ENCODE measurements at places on chromosomes 5 and 9.
A peak's percentile ranks its signal among the peaks of the same experiment; 100 is the strongest.

DNA sequence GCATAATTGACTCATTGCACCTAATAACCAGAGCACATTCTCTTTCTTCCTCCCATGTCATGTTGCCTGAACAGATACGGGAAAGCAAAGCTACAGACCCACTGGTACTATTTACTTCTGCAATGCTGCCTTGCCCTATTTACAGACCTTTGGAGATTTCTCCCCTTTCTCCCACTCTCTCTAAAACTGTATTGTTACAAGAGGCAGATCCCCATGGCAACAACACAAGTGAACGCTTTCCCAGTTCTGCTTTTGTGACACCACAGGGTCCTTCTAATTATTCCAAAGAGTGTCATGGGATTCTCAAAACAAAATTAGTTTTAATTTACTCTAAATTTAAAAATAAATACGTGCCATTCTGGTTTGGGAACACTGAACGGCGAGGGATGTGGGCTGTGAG lies 104.7 kb downstream of the KCTD16 start:
- no peak for DNase-seq

- no peak for DNase-seq
Measured at GRCh38 chr9:137670391-137671195, 51.8 kb downstream of the EHMT1 start.

DNA sequence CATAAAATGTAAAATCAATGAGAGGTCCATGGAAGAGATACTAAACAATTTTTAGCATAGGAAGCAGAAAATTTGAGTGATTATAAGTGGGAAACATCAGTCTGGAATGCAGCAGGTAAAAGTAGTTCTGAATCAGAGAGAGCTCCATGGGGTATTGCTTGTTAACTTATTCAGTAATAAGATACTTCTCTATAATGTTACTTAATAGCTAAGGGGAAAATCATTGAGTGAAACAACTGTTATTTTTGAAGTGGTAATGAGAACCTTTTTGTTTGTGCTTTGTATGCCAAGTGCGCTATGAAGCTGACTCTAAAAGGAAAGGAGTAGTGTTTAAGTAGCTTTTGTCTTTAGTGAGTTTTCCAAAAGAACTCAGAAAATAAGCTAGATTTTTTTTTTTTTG lies 95.2 kb downstream of the ERBIN start:
- no peak for DNase-seq

DNA sequence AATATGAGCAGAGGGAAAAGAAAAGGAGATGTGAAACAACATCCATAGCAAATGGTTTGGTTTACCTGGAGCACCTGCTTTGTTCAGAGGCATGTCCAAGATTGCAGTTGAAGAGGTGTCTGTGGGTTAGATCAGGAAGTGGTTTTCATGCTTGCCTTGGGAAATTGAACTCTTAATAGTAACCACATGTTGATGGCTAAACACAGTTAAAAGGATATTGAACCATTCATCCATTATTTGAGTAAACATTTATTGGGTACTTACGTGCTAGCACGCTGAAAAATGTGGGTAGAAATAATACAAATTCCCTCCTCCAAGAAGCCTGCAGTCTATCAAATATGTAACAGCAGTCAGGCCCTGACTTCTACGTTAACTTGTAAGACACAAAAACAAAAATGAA lies 235.7 kb upstream of the TNC start:
- DNase-seq: peak; percentile 16

- no peak for DNase-seq
Measured at GRCh38 chr9:3569529-3569928, 43.7 kb upstream of the RFX3 start.

DNA sequence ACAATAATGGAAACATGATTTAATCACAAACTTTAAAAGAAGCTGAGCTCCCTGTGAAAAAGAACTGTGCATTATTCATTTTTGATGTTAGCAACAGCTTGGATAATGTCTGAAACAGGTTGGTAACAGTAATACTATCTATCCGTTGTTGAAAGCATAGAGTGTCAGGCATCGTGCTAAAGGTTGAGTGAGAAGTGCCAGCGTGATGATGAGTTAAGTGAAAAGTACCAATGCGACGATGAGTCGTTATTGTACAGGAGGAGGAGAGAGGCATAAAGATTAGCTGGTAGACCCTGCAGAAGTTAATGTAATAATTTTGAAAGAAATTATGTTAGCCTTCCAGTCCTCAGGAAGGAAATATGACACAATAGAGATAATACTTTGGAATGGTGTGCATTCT lies 593.6 kb downstream of the MAT2B start:
- no peak for DNase-seq

- no peak for DNase-seq
Measured at GRCh38 chr5:141729387-141730006, 47.5 kb upstream of the ARAP3 start.

DNA sequence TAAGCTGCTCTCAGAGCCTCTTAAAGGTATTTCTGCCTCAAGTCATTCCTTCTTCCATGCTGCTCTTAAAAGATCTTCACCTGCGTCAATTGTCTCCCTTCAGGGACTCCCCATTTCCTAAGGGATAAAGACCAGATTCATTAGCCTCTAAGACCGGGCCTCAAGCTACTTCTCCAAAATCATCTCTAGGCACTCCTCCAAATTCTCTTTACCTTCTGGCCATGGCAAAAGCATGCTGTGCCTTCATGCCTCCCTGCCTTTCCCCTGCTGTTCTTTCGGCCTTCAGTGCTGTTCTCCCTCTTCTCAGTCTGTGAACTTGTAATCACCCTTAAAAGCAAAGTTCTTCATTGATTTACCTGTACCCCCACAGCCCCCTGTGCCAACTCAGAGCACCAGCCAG lies 4.4 kb downstream of the TMOD1 start:
- DNase-seq: no peak

GRCh38 chr5:116032094-116032517 lies at the start of gene ARL14EPL:
TSS of gene ARL14EPL (plus strand) at chr5:116032472. CDS start at chr5:116051466, 18,994 bp downstream.
- DNase-seq: peak; percentile 81

- DNase-seq: peak; percentile 67
Measured at GRCh38 chr5:148443998-148444397, 60.2 kb downstream of the FBXO38 start.

DNA sequence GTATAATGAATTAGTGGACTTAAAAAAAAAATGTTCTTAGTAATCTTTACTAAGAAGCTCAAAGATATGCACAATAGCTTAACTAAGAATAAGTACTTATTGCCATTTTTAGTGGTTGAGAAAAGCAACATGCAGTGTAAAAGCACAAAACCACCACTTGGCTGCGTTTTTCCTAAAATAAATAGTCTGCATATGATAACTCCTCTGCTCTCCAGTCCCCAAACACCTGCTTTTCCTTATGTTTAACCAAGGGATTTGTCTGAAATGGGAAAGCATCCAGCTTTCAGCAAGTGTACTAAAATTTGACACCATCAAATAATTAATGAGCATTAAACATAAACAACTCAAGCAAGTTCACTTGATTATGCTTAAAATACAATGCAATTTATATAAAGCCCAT lies 41.4 kb downstream of the PSIP1 start:
- DNase-seq: no peak

DNA sequence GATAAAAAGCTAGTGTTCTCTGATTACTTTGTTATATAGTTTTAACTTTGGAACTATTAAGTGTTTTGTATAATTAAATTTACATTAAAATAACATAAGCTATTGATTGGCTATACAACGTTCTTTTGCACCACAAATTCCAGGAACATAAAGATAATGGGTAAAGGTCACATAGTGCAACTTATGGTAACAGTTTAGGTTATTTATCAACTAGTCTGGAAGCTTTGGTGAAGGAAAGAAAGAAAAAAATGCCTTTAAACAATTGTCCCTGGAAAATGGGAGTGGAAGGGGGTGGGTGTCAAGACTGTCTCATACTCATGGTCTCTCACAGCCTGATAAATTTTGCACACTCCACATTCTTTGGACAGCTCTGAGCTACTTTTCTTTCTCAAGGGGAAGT lies 17.1 kb upstream of the SPARC start:
- DNase-seq: no peak

GRCh38 chr9:113656771-113657670 lies 193.5 kb downstream of the RGS3 start:
- no peak for DNase-seq

DNA sequence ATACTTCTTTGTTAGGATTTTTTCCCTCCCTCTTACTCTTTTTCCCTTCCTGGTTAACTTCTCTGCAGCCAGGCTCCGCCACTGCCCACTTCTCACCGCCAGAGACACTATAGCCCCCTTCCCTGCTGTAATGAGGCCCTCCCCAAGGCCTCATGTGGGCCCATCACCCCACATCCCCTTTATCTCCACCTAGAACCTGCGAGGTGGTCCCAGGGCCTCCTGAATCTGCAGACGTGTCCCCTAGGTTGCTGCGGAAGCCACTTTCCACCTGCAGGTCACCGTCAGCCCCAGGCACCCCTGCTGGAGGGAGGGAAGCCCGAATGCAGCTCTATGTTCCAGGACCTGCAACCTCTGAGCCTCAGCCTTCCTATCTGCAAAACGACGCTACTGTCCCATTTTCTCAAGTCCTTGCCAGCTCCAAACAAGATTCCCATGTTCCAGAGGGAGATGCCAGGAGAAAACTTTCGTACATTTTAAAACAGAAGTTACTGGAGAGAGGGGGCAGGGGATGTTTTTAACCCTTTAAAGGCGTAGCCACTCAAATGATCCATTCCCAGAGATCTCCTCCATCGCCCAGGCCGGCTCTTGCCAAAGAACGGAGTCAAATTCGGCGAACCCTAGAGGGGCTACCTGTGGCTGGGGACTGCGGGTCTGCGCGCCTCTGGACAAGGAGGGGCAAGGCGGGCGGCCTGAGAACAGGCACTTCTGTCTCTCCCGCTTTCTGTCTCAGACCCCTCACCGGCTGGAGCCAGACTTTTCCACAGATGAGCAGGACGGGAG lies 929 bp downstream of the SH3PXD2B start:
- peak; percentile 67 for DNase-seq

DNA sequence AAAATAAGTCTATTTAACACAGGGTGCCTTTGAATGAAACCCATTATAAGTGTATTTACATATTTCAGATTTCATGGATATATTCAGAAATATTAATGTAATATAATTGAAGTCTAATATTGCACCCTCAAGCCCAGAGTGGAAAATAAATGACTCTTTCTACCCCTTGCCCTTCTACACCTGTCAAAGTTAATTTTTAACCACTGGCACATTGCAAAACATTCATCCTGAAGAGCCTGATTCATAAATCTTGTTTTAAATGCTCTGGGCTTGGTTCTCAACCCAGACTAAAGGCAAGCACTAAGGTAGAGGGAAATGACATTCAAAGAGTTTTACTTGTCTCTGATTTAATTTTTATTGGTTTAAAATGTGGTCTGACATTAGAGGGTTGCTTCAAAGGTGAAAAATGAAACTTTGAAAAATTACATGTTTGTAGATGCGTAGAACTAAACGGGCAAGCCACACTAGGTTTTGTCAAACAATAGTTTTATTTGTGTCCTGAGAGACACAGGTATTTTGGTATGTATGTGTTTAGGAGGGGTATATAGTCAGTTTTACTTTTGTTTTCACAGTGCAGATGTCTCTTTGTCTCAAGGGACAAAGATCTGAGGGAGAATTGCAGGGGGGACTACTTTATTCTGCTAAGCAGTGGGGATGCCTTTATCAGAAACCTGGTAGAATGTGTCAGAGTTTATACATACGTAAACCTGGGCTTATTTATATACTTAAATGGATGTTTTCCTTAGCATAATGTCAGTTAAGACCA lies 69.7 kb downstream of the PIK3R1 start:
- no peak for DNase-seq

- peak; percentile 34 for DNase-seq
Measured at GRCh38 chr9:83034587-83034986, 28.4 kb downstream of the RASEF start.

GRCh38 chr5:155293605-155294178 lies 280.1 kb downstream of the KIF4B start:
- DNase-seq: no peak

DNA sequence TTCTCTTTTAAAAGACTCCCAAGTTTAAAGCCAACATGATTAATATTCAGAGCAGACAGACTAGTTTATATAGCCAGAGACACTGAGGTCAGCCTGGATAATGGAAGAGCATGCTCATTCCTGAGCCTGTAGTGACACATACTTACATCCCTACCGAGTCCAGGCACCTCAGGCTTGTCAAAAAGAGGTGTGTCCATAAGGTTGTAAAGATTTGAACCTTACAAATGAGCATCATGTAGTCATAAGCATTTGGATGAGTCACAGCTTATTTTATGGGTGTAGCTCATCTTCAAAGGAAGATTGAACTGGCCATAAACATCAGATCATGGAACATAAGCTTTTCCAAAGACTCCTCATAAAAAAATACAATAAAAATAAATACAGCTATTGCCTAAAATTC lies 333.5 kb downstream of the EFNA5 start:
- peak; percentile 48 for DNase-seq

GRCh38 chr5:159005062-159005461 lies 94.7 kb downstream of the EBF1 start:
- DNase-seq: no peak

GRCh38 chr5:17218353-17219005 lies 1.0 kb downstream of the BASP1 start:
- peak; percentile 85 for DNase-seq

GRCh38 chr9:131827821-131828369 lies 88.0 kb upstream of the RAPGEF1 start:
- DNase-seq: no peak

- no peak for DNase-seq
Measured at GRCh38 chr5:556909-557441, 32.7 kb upstream of the SLC9A3 start.

- peak; percentile 36 for DNase-seq
Measured at GRCh38 chr5:179906795-179907555, 722 bp downstream of the TBC1D9B start.

GRCh38 chr5:166365164-166365563 lies 1926.3 kb upstream of the WWC1 start:
- no peak for DNase-seq

DNA sequence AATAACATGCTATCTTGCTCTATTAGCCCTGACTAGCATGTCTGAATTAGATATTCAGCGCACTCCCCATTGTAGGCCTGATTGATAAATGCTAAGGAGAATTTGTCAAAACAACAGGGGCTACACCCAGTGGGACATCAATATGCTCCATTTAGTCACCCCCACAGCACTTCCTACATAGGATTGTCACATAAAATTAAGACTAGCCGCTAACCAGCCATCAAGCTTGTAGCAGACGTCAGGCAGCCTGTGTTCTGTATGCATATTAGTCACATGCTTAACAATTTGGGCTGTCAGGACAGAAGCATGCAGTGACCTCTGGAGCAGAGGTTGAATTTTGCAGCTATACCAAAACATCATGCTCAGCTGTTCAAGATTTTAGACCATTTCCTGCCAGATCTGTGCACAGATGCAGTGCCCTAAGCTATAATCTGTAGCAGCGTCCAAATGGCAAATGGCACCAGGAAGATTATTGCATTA lies 197.4 kb upstream of the ISL1 start:
- no peak for DNase-seq

GRCh38 chr5:59565551-59565950 lies 328.0 kb downstream of the PDE4D start:
- no peak for DNase-seq
